Uterus (tissue), 4 donors: ENCODE measurements at places on chromosomes 12 and 14. TPM values are rescaled to one million over a fixed set of nuclear protein-coding genes. Genes with fewer than 3 reads are reported as not detected.

OASL gene
- not detected for total RNA-seq

CYP46A1 gene
- total RNA-seq, result 2.4 TPM

KRT79 gene
- total RNA-seq, result not detected

ERGIC2 gene
- total RNA-seq, result 31.5 TPM

ADSS1 gene
- 7.0 TPM for total RNA-seq

TC2N gene
- 28.6 TPM for total RNA-seq

RASSF3 gene
- 30.0 TPM for total RNA-seq

SLC25A47 gene
- not detected for total RNA-seq

CARMIL3 gene
- total RNA-seq, result not detected

MYH6 gene
- total RNA-seq, result 0.07 TPM
